ENCODE measurements at places on chromosomes 12 and 14. TPM values are rescaled to one million over a fixed set of nuclear protein-coding genes. Genes with fewer than 3 reads are reported as not detected.

Gene SLC2A14
- polyA plus RNA-seq: 11.1 TPM

Gene FAM186B
- polyA plus RNA-seq: 0.12 TPM

Gene NUAK1
- polyA plus RNA-seq: 6.7 TPM

Gene DCAF11
- polyA plus RNA-seq: 60.4 TPM

Gene FAR2
- 24.0 TPM for polyA plus RNA-seq

Gene EML5
- polyA plus RNA-seq: 0.39 TPM

Measured in H1 (cell line).